ENCODE measurements at places on chromosomes 4 and X.

DNA sequence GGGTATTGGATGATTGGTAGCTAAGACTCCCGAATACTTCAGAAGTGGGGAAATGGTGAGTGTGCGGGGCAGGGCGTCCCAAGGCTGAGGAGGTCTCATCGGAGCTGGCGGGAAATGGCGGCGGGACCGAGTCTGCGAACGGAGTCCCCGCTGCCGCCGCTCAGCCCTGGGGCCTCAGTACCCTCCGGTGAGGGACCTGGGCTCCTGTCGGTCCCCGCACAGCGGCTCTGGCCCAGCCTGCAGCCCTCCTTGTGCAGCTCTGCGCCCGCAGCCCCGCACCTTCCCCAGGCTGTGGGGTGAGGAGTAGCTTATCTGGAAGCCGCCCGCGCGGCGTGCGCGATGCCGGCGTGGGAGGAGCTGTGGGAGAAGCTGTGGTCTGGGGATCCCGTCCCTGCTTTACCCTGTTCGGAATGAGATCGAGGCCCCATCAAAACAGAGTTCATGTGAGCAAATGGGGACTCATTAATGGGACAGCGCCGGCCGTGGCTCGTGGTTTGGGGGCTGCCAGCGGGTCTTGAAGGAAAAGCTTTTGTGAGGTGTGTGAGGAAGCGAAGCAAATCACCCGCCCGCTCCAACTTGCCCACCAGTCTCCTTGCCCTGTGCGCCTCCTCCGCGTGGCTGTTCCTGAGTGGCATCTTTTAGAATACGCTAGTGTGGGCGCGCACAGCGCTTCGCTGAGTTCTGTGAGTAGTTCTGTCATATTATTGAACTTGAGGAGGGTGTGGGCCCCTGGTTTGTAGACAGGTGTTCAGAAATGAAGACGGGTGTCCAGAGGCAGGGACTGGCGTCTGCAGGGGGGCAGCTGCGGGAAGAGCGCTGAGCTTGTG lies 531 bp downstream of the ZNF141 start:
- no peak for DNase-seq

GRCh38 chr4:69321153-69321729 lies 41.0 kb downstream of the UGT2B28 start:
- no peak for DNase-seq

GRCh38 chr4:67103001-67103747 lies 442.1 kb downstream of the CENPC start:
- no peak for DNase-seq

DNA sequence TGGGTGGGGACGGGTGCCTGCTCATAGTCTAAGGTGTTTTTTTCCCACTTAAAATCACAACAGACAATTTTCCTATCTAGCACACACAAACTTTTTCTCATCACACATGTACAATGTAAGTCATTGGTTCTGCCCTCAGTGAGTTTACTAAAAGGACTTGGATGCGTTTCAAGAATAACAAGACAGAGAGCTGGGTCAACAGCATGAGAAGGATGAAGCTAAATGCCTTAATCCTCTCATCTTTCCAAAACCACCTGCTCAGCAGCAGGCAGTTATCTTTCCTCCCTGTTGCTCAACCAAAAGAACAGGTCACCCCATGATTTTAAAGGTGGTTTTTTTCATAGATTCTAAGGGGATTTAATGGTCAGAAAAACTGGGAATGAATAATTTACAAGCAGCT lies 40.1 kb downstream of the OFD1 start:
- no peak for DNase-seq

- DNase-seq, result no peak
Observed at GRCh38 chr4:86894455-86894854, 2.2 kb upstream of the C4orf36 start.

- DNase-seq, result peak; percentile 78
Observed at GRCh38 chrX:15269618-15270521, at the start of gene ASB9. Gene ASB9, minus strand, starts transcription at chrX:15270083. Its CDS starts 209 bp downstream, at chrX:15269874.

DNA sequence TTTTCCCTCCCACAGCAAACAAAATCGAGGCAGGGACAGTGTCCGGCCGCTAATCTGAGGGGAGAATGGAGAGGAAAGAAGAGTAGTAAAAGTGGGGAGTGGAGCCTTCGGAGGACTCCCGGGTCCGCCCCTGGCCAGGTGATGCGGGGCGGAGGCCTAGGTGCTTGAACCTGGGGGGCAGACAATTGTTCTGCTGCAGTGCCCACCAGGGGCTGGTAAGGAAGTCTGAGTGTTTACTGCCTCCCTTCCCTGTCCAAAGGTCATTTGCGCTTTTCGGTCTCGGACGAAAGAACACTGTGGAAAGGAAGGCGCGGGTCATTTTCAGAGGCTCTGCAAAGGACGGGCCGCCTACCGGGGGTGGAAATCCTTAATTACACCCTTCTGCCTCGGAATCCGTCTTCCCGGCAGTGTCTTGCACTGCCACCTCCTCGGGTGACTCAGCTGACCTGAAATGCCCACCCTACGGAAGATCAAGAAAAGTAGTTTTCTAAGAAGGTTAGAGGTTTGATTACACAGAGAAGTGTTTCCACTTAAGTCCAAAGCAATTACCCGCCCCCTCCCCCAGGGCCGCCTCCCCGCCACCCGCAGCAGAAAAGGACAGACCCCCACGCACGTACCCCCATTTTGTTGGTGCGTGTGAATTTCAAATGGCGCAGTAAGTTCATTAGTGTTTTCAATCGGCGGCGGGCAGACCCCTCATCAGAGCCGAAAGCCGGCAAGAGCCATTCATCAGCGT lies 99.9 kb upstream of the TENM3 start:
- DNase-seq, result no peak

DNA sequence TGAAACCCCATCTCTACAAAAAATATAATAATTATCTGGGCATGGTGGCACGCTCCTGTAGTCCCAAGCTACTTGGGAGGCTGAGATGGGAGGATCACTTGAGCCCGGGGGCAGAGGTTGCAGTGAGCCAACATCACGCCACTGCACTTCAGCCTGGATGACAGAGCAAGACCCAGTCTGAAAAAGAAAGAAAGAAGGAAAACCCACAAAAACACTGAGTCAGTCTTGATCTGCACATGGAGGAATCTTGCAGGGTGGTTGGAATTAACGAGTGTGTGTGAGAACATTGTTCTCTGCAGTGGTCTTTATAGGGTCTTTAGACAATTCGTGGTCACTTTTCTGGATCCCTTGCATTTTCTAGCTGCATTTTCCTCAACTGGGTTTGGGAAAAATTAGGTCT lies 23.2 kb downstream of the ADD1 start:
- no peak for DNase-seq

DNA sequence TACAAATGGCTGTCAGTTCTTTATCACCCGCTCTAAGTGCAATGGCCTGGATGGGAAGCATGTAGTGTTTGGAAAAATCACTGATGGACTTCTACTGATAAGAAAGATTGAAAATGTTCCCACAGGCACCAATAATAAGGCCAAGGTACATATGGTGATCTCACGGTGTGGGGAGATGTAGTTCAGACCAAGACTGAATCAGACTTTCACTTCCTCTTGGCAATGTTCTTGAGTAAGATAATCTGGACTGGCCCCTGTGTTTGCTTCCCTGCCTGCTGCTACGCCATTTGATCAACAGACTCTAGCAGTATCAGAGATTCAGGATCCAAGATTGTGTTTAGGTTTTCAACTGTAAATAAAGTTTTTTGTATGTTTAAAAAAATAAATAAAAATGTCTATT lies 682.2 kb upstream of the AMOT start:
- DNase-seq, result no peak

GRCh38 chrX:130139474-130140201 lies 26.0 kb downstream of the AIFM1 start:
- DNase-seq, result no peak

GRCh38 chr4:6913350-6913905 lies 3.8 kb downstream of the TBC1D14 start:
- DNase-seq, result no peak

DNA sequence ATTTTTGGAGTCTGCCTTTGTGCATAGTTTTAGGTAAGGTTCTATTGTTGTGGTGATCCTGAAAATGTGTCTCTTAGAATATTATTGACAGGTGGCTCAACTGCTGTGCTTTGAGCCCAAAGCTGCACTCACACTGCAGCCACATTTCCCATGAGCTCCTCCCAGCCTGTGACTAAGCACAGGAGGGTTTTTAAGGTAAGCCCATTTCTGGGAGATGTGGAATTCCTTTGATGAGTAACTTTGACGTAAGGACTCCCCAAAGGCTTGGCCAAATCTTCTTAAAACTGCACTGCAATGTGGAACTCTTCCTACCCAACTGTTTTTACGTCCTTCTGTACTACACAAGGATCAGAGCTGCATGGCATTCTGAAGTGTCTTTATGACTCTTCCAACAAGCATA lies 20.0 kb upstream of the TMPRSS11A start:
- no peak for DNase-seq

DNA sequence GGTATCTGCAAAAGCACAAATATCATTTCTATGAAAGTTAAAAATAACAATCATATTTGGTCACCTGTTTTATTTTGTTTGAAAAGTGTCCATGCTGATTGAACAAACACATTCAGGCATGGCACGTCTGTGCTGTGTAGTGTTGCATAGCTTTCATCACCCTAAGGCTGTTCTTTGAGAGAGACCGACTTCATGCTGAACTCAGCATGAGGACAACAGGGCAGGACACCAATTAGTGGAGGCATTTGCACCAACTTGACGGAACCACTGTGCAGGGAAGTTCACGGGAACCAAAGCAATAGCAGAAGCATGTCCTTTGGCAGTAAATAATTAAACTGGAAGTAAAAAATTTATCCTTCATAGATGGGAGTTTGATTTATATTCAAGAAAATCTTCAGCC lies 158.4 kb upstream of the SLC7A11 start:
- DNase-seq, result no peak

GRCh38 chrX:133846311-133846710 lies 139.1 kb downstream of the GPC3 start:
- no peak for DNase-seq

DNA sequence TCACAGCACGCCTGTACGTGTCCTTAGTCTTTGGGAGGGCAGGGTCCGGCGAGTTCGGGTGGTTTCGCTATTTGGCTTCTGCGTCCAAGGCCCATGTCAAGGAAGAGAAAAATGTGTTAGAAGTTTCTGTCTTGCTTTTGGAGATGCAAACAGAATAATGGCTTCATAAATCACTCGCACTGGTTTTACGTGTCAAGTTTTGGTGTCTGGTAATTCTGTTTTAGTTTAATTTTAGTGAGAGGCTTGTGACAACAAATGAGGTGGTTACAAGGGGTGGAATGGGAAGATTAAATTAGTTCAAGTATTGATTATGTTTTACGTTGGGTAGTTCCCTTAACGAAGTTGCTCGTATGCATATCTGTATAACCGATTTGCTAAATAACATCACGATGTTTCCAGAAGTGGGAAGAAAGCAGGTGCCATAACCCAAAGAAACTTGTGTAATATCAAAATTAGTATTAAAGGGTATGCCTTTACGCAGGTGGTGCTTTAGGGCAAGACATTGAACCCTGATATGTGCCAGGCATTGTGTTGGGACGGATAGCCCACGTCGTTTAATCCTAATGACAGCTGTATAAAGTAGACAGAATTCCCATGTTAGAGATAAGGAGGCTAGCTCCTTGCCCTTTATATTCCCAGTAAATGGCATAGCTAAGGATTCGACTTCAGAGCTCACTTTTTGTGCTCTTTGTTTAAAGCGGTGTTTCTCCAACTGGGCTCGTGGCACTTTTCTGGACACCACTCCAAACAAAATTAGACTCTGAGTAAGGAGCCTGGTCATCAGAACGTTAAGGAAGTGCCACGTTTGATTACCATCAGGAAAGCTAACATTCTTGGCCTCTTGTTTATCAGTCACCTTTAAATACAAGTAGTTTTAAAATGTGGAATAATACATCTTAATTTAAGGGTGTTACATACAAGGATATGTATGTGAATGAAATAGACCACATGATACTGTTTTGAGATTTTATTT lies 843 bp downstream of the RPL34 start:
- DNase-seq, result no peak

GRCh38 chr4:1714303-1715001 lies 2.3 kb upstream of the SLBP start:
- no peak for DNase-seq

GRCh38 chr4:53551958-53552357 lies 39.3 kb downstream of the LNX1 start:
- DNase-seq, result no peak

GRCh38 chr4:185745891-185746290 lies 66.1 kb downstream of the SORBS2 start:
- DNase-seq, result no peak

GRCh38 chr4:108399610-108400265 lies 220.6 kb upstream of the RPL34 start:
- no peak for DNase-seq

- DNase-seq, result no peak
Observed at GRCh38 chr4:174418640-174419212, 103.6 kb downstream of the HPGD start.

DNA sequence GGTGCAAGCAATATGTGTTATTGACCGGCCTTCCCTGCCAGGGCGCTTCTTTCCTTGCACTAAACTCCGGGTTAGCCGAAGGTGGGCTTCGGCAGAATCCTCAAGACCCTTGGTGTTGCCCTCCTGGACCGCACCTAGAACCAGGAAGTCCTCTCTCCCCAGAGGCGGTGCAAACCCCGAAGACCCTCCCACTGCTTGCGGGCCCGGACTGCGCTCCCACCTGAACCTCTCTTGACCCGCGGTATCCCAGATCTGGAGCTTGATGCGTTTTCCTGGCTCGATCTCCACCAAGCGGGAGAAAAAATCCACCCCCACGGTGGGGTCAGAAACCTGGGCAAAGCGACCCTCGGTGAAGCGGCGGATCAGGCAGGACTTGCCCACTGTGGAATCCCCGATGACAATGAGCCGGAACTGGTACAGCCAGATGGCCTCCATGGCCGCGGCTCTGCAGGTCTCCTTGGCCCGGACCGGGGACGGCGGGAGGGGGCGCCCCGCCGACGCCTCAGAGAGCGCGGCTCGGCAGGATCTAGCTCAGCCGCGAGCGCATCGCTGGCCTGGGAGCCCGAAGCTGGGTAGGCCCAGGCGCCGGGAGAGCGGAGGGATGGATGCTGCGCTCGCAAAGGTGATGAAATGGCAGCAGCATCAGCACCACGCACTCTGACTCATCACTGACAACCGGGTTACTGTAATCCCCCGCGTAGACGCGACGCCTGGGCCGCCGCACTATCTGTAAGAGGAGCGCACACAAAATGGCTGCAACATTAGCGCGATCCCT lies at the start of gene RAB39B:
Gene RAB39B, minus strand, starts transcription at position 638 of the 775 bp plus-strand sequence. Its CDS starts 203 bp downstream, at position 435.
- DNase-seq, result peak; percentile 26

DNA sequence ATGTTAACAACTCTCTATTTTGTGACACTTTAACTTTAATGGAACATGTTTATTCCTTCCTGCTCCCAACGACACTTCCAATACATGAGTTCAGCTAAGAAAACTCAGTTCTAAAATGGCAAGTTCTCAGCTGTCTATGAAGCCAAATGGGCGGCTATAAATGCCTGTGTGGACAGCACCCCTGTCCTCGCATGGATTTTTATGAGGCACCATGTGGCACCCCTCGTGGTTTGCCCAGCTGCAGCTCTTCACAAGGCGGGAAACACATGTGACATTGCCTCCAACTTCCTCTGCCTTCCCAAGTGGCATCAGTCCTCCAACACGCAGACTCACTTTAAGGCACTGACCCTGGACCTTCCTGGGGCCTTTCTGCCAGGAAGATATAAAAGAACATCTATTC lies 48.0 kb downstream of the SH3RF1 start:
- DNase-seq, result no peak

Data from HepG2 (cell line).